ENCODE measurements at places on chromosomes 7 and 10.

DNA sequence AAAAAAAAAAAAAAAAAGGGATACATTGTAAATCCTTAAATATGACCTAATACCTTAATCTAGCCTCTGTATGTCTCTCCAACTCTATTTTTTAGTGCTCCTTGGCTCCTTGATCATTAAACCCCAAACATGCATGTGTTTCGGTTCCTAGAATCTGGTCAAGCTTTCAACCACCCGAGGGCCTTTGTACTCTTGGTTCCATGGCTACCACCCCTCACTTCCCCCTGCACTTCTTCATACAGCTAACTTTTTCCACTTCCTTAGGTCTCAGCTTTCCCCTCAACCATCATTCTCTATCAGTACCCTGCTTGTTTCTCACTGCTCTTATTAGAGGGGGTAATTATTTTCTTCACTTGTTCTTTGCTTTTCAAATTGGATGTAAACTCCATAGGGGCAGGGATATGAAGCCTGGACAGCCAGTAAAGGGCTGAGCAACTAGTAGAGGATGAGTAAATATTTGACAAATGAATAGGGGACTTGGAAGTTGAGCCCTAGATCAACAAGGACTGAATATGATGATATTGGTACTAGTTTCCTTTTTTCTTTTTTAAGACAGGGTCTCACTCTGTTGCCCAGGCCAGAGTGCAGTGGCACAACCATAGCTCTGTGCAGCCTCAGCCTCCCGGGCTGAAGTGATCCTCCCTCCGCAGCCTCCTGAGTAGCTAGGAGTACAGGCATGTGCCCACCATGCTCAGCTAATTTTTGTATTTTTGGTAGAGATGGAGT is 4.3 kb upstream of the GDI2 start:
- DNase-seq = no peak

DNA sequence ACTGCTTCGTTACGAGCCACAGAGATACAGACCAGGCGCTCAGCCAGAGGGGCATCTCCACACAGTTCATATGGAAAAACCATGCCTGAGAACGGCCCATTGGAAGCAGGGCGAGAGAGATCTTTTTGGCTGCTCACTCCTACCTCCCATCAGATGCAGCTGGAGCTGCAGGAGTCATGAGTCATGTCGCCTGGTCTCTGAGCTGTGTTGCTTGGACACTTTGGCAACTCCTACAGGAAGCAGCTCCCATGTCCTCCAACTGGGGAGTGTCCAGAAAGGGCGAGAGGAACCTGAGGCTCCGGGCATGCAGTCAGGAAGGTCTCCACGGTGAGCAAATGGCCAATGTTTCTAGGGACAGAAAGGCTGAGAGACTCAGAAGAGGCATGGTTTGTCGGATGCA is 24.9 kb downstream of the INSIG1 start:
- DNase-seq = peak; percentile 38

- peak; percentile 71 for DNase-seq
Measured at GRCh38 chr10:103416436-103417147, 20.2 kb downstream of the PDCD11 start.

DNA sequence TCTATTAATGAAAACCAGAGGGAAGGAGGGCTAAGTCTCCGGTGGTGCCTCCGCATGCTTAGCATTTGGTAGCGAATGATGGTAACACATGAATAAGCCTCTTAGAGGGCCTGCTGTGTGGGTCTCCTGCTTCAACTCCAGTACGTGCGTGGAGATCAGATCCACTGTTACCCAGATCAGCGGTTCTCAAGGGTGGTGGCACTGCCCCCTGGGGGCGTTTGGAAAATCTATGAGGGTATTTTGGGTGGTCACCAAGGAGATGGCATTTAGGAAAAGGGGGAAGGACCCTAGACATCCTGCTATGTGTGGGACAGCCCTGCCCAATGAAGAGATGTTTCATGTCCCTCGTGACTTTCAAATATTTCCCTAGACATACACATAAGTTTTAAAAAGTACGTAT is 57.1 kb upstream of the TM9SF3 start:
- no peak for DNase-seq

DNA sequence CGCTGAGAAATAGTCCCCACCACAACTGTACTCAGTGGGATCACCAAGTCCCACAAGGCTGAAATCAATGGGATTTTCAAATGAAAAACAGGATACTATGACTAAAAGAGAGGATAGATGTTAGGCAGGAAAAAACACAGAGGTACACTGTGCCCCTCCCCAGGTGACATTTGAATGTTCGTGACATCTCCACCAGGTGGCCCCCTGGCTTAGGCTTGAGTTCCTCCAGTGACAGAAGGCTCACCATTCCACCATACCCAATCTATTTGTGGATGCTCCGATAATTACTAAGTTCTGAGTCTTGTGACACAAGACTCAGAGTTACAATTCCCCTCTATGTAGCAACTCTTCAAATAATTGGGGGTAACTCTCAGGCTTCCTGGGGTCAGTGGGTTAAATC is 77.5 kb upstream of the KCNMA1 start:
- DNase-seq = no peak

- no peak for DNase-seq
Measured at GRCh38 chr10:3942937-3943489, 158.0 kb upstream of the KLF6 start.

GRCh38 chr7:38855867-38856266 is 53.1 kb downstream of the VPS41 start:
- DNase-seq = peak; percentile 20

GRCh38 chr7:115417662-115418061 is 495.8 kb downstream of the MDFIC start:
- no peak for DNase-seq

DNA sequence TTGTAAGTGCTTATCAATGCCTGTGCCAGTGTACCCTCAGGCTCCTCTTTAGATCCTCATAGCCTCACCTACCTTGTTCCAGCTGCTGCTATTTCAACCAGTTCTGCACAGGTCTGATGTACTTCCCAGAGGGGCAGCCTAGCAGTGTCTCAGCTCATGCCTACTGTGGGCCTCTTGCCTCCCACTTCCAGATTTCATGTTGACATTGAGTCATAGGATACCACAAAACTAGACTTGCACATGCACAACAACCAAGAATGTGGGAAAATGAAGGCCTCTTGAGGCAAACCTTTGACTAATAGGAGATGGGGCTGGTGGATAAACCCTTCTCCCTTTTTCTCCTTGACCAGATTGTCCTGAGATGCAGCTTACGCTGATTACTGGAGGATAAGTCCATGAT is 31.0 kb downstream of the PON3 start:
- DNase-seq = no peak

- DNase-seq = no peak
Measured at GRCh38 chr7:25496476-25497368, 268.4 kb upstream of the NPVF start.

DNA sequence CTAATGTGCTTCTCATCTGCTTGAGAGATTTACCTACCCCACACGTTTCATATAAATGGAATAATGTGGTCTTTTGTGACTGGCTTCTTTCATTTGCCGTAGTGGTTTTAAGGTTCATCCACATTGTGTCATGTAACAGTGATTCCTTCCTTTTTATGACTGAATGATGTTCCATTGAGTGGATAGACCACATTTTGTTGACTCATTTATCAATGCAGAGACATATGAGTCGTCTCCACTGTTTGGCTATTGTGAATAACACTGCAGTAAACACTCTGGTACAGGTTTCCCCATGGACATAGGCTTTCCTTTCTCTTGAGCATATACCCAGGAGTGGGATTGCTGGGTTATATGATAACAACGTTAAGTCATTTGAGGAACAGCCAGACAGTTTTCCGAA is 2.0 kb upstream of the AOC1 start:
- DNase-seq = no peak

GRCh38 chr10:61612450-61612849 is 50.3 kb upstream of the CABCOCO1 start:
- no peak for DNase-seq

GRCh38 chr7:45601094-45601493 is 26.9 kb downstream of the ADCY1 start:
- DNase-seq = no peak

DNA sequence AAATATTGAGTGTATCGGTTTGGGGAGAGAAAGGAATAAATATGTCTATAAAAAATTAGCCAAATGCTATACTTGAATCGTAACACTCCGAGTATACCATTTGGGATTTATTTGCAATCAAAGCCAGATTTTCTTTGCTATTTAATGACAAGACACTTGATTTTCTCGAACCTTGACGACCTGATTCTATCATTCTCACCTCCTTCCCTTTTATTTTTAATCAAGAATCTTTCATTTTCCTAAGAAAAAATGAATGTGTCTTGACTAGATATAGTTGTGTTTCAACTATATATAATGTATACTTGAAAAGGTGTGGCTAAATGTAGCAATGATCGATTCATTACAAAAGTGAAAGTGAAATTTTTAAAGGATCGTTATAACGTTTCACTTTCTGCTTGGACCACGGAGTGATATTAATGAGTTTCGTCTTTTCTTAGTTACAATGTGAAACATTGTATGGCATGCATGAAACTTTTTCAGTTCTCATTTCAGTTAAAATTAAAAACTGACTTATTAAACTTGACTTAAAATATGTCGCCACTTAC is 562 bp downstream of the NUB1 start:
- DNase-seq = peak; percentile 26

DNA sequence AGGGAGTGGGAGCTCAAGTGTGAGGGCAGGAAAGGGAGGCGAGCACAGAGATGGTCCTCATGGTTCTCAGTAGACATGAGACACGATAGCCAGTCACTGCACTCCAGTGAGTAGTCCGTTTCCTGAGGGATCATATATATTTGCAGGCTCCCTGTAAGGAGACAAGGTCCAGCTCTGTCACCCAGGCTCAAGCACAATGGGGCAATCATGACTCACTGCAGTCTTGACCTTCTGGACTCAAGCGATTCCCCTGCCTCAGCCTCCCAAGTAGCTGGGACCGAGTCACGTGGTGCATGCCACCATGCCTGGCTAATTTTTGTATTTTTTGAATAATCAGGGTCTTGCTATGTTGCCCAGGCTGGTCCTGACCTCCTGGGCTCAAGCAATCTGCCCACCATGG is 116.7 kb downstream of the CCDC3 start:
- no peak for DNase-seq

Measured in fibroblast of lung (primary cell).